Keratinocyte (primary cell): ENCODE measurements at places on chromosomes 7 and 10. TPM values are rescaled to one million over a fixed set of nuclear protein-coding genes. Genes with fewer than 3 reads are reported as not detected.

FAM149B1 gene
- polyA plus RNA-seq: 14.8 to 24.9 TPM (median 22.2 TPM) in 3 replicates

SFTPD gene
- 0.04 to 0.13 TPM in 2 of 3 replicates, not detected in the other for polyA plus RNA-seq

GNAI1 gene
- 41.7 to 84.1 TPM (median 56.9 TPM) in 3 replicates for polyA plus RNA-seq

SIRT1 gene
- 4.6 to 9.8 TPM (median 6.1 TPM) in 3 replicates for polyA plus RNA-seq

FAM185A gene
- 2.9 to 7.3 TPM (median 4.1 TPM) in 3 replicates for polyA plus RNA-seq

SVOPL gene
- 0.05 TPM in 1 of 3 replicates, not detected in the others for polyA plus RNA-seq

LRRC17 gene
- 0.05 to 0.28 TPM (median 0.20 TPM) in 3 replicates for polyA plus RNA-seq

BTBD16 gene
- polyA plus RNA-seq: 3.3 to 4.9 TPM (median 4.1 TPM) in 3 replicates

SFXN2 gene
- 1.7 to 5.7 TPM (median 5.0 TPM) in 3 replicates for polyA plus RNA-seq

JAZF1 gene
- polyA plus RNA-seq: 1.3 to 2.5 TPM (median 1.7 TPM) in 3 replicates

MYL10 gene
- polyA plus RNA-seq: not detected in 3 replicates

NPC1L1 gene
- polyA plus RNA-seq: 0.01 to 0.03 TPM in 2 of 3 replicates, not detected in the other

NRCAM gene
- 4.0 to 5.2 TPM (median 4.3 TPM) in 3 replicates for polyA plus RNA-seq

CAMK1D gene
- 0.76 to 0.97 TPM (median 0.85 TPM) in 3 replicates for polyA plus RNA-seq

FAM25C gene
- 4.8 to 28.2 TPM (median 26.2 TPM) in 3 replicates for polyA plus RNA-seq

GNAT3 gene
- polyA plus RNA-seq: not detected in 3 replicates

PDE6C gene
- not detected in 3 replicates for polyA plus RNA-seq

CEP55 gene
- 3.2 to 25.4 TPM (median 17.7 TPM) in 3 replicates for polyA plus RNA-seq

KCNH2 gene
- polyA plus RNA-seq: 0.03 TPM in 1 of 3 replicates, not detected in the others

PRSS2 gene
- polyA plus RNA-seq: not detected in 3 replicates

ST8SIA6 gene
- not detected in 3 replicates for polyA plus RNA-seq

GATA3 gene
- polyA plus RNA-seq: 1.7 to 7.7 TPM (median 4.0 TPM) in 3 replicates

AKAP9 gene
- 8.8 to 19.0 TPM (median 15.2 TPM) in 3 replicates for polyA plus RNA-seq

CHN2 gene
- 1.3 to 1.8 TPM (median 1.6 TPM) in 3 replicates for polyA plus RNA-seq

MALRD1 gene
- 0.01 TPM in 1 of 3 replicates, not detected in the others for polyA plus RNA-seq

XRCC2 gene
- polyA plus RNA-seq: 0.86 to 3.8 TPM (median 2.0 TPM) in 3 replicates

WDR86 gene
- not detected in 3 replicates for polyA plus RNA-seq

STRIP2 gene
- 9.5 to 18.6 TPM (median 12.5 TPM) in 3 replicates for polyA plus RNA-seq

PNLIPRP1 gene
- not detected in 3 replicates for polyA plus RNA-seq

EIF4H gene
- polyA plus RNA-seq: 286 to 340 TPM (median 339 TPM) in 3 replicates

CNNM2 gene
- 1.4 to 2.6 TPM (median 1.5 TPM) in 3 replicates for polyA plus RNA-seq
